ENCODE measurements at places on chromosomes 4 and X.

DNA sequence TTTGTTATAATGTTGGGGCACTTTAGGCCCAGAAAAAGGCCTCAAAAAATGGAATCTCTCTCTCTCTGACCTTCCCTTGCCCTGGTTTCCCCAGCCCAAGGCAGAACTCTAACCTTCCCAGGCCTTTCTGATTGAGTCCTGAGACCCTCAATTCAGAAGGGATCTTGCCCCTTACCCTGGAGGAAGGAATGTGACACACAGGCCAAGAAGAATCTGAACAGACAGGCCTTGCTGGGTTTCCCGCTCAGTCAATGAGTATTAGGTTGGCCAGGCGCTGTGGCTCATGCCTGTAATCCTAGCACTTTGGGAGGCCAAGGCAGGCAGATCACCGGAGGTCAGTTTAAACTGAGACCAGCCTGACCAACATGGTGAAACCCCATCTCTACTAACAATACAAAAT is 27.6 kb downstream of the ELOVL6 start:
- no peak for DNase-seq

GRCh38 chr4:5636766-5637670 is 71.3 kb downstream of the EVC2 start:
- no peak for DNase-seq

DNA sequence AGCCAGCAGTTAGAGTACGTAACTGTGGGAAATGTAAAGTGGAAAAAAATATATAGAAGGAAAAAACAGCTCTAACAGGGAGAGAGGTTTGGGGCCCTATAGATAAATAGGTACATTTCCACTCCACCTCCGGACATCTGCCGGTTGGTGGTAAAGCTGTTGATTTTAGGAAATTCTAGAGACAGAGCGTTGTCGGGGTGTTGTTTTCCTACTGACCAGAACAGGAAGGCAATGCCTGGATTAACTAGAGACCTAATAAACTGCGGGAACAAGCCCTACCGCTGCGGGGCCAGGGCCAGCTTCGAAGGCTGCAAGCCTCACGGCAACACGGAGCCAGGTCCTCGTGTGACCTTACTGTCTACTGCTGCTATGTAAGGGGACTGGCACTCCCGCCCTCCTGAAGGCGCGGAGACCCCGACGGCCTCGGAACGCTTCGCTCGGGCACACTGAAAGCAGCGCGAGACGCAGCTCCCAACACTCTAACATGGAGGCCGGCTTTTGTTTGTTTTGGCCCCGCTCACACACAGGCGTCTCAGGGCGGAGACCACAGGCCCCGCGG is 702 bp upstream of the CDKN2AIP start:
- DNase-seq = peak; percentile 54

DNA sequence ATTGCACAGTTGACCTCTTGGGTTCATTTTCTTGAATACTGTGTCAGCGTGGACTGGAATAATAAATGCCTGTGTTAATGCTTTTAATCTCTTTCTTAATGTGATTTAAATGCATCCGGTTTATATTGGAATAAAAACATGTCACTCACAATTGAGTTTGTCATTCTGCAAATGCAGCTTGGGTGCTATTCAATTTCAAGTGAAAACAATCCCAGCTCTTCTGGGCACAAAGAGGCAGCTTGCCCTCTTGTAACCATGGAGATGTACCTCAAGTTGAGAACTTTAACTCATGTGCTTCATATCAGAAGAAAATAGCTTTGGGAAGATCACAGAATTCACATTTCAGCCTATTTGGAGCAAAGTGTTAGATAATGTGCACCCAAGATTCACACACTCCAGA is 355.7 kb upstream of the GNPDA2 start:
- DNase-seq = peak; percentile 26

DNA sequence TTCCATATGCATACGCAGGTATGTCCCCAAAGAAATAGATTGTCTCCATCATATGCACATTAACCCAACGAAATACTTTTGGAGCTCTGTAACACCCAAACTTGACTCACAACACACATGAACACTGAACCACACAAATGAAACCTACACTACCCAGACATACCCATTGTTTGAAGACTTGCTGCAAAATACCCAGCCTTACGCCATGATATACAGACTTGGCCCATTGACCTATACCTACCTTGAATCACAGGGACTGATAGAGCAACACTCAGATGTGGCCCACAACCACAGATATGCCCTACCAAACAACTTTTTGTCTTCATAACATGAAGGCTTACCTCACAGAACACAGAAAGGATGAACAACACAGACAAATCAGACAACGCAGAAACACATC is 15.9 kb downstream of the LINC00632 start:
- DNase-seq = no peak

All from midbrain (tissue), 1 donor.